NCI-H524 (cell line): ENCODE measurements at places on chromosomes 7 and 10.
A peak's percentile ranks its signal among the peaks of the same experiment; 100 is the strongest.

DNA sequence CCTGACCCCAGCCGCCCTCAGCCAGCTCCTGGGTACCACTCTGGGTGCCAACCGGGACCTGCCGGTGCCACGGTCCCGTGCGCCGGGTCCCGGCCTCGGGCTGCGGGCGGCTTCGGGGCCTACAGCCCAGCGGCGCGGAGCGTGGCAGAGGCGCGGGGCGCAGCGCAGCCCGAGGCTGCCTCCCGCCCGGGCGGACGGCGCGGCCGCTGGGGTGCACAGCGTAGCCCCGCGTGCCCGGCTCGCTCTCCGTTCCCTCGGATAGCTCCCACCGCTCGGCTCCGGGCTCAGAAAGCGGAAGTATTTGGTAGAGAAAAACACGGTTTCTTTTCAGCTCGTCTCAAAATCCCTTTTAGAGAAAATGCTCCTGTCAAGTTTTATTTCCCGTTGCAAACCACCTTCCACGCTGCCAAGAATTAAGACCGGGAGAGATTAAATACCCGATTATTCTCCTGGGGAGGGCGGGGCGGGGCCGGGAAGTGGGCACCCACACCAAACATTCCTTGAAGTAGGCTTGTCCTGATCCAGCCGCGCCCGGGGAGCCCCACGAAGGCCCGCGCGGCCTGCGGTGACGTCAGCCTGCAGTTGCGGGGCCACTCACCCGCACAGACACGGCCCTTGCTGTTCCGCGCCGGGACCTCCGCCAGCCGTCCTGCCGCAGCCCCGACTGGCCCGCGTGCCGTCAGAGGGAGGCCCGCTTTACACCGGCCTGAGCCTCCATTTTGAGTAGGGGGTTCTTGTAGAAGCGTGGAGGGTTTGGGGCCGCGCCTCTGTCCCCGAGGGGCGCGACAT, 7.2 kb downstream of the HOXA13 start:
- no peak for DNase-seq

- DNase-seq = no peak
Observed at GRCh38 chr7:76347710-76348109, 11.1 kb downstream of the YWHAG start.

DNA sequence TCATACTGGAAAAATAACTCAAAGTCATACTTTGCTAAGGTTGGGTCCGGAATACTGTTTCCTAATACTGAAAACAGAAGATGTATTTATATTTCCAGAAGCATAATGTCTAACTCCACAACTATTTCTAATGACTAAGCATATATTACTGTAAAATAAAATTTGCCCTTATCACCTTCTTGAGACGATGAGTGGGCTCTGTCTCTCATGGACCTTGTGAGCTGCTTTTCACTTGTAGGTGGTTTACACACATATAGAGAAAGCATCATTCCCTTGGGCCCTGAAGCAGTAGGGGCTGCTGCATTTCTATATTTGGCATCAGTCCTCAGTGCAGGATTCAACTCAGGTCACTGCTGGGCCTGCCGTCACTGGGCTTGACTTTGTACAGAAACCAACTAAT, 10.7 kb upstream of the FAM13C start:
- DNase-seq = no peak

DNA sequence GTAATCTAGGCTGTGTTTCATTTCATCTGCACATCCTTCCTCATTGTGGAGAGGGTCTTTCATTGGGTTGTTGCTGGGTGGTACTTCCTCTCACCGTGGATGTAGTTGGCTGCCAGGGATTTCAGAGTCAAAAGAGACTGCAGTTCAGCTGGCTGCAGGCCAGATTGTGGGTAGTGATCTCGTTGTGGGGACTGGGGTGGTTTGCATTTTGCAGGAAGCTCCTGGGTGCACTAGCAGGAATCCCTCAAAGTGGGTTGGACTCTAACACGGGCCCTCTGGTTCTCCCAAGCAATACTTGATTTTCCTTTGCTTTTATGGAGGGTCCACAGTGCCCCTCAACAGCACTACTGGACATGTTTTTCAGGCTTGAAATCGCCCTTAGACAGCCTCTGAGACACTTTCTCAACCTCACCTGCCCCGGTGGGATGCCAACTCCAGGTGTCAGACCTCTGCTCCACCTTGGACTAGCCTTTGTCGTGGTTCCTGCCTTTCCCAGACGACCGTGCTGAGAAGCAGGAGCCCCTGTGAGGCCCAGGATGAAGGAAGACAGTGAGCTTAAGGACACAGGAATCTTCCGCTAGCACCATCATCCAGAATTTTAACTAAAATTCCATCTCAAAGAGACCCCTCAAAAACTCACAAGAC, 23.9 kb upstream of the ZNF273 start:
- DNase-seq = no peak

- no peak for DNase-seq
Observed at GRCh38 chr10:4267086-4267773, 482.2 kb upstream of the KLF6 start.

- no peak for DNase-seq
Observed at GRCh38 chr7:83547526-83547925, 101.4 kb downstream of the SEMA3E start.

DNA sequence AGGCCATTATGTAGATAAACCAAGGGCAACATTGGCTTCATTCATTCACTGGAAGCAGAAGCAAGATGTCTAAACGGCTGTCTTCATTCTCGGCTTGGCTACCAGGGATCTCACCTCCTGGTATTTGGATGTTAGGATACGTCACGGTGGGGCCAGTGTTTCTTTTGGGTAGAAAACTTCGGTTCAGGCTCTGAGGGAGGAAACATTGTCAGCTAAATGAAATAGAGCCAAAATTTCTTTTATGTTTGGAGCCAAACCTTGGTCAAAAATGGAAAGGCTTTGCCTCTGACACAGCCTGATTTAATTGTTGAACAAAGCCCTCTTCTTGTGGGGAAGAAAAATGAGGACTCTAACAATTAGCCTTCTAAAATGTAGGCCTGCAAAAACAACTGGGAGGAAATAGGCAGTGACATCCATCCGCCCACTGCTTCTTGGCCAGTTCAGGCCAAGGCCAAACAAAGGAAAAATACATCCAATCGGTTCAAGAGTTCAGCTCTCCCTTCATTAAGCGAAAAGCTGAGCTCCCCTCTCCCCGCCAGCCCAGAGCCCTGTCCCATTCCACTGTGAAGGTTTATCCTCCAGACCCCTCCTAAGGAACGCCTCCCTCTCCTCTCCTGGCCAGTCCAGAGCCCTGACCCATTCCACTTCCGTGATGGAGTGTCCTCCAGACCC, 44.4 kb downstream of the PFKFB3 start:
- DNase-seq = no peak

DNA sequence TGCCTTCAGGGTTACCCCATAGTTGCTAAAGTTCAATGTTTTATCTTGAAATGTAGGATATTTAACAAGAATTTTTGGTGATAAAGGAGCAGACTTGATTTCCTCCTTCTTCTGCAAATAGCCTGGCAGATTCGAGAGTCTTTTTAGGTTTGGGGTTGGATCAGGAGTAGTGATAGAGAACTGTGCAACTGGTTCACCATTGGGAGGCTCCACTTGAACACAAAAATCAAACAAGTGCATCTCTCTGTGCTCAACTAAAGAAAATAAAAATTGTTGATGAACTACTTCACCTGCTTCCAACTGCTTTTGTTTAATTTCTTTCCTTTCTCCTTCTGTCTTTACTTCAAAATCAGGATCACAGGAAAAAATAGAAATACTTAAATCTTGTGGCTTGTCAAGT, 58.5 kb downstream of the MACC1 start:
- no peak for DNase-seq

DNA sequence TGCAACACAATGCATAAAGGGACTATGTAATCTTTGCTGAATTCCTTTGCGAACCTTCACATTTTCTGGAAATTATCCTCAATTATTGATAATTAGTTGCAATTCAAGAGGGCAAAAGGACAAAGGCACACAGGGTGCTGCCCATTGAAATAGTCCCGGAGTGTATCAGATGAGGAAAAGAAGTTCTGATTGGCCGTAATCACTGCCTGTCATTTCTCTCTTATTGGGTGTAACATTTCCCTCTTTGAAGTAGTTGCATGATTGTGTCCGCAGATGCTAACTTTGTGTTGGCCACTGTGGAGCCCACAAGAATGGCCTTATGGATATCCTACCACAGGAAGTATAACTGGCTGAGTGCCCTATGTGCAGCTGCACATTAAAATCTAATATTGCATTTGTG, 35.1 kb upstream of the TAS2R16 start:
- DNase-seq = no peak

DNA sequence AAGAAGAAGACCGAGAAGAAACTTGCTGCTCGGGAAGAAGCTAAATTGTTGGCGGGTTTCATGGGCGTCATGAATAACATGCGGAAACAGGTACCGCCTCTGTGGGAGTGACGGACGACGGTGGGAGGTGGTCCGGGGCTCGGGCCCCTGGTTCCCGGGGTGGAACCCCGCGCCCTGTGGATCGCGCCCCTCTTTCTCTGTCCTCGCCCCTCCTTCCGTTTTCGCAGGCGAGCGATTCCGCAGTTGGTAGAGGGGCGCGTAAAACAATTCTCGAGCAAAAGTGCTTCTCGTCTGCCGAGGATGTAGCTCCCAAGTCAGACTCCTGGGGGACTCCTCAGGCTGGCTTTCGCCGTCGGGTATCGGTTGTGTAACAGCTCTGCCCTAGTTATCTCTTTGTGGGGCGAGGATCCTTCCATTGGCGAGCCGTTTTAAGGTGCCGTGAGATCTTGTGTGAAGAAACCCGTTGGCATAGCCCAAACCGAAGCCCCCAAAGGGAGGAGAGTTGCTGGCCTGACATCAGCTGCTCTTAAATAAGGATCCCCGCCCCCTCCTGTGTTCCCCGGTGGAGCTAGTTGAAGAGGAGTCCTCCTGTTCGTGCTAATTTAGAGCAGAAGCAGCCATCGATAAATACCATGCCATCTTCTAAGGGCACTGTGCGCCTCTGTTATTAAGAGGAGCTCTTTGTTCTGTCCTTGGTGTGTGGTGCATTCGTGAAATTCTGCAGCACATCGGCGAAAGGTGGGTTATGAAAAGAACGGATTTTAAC, 655 bp downstream of the KLHL7 start:
- DNase-seq = peak; percentile 63

- DNase-seq = no peak
Observed at GRCh38 chr10:29627201-29628132, 7.3 kb downstream of the SVIL start.

- DNase-seq = no peak
Observed at GRCh38 chr7:133625046-133625445, 372.2 kb downstream of the EXOC4 start.

GRCh38 chr10:93071674-93072224, 1.9 kb upstream of the CYP26A1 start:
- DNase-seq = no peak

- DNase-seq = no peak
Observed at GRCh38 chr10:7558036-7558435, 108.7 kb downstream of the ITIH5 start.

DNA sequence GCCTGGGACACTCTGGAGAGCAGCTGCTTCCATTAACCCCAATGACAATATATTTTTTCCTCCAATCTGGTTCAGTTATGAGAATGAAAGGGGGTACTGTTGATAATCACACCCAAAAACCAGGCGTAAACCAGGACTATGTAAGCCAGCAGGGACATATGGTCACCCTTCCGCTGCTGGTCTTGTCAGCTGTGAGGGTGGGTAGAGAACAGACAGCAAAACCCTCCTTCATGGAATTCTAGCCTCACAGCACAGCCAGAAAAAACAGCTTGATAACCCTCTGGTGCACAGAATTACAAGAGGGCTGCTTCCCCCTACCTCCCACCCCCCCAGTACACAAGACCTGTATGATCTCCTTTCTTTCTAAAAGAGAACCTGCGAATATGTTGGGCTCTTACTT, 368.8 kb upstream of the ZMIZ1 start:
- DNase-seq = no peak

DNA sequence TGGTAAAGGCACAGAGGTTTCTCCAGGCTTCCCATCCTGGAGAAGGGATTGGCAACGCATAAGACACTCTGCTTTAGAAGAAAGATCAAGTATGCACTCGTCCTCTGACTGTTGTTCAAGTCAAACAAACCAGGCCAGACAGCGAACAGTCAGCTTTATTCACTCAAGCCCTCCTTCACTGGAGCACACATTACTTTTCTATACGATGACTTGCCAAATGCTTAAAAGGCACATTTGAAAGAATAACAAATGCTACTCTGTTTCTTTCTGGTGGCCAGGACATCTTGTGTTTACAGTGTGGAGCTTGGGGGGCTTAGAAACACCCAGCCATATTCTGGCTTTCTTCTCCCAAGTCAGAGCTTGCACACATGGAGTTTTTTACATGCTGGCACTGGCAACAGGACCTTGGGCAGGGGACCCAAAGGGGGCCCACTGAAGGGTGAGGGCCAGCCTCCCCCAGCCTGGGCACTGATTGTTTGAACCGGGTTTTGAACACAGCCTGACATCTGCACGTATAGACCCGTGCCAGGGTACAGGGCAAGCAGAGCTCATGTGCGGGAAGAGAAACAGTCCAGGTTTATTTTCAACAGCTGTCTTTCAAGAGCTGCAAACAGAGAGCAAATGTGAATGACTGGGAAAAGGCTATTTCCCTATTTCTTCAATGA, 33.3 kb upstream of the FGFR2 start:
- no peak for DNase-seq

GRCh38 chr10:70758757-70759514, 26.2 kb downstream of the TBATA start:
- DNase-seq = no peak

- peak; percentile 65 for DNase-seq
Observed at GRCh38 chr10:101028446-101029337, 2.2 kb downstream of the PDZD7 start.

DNA sequence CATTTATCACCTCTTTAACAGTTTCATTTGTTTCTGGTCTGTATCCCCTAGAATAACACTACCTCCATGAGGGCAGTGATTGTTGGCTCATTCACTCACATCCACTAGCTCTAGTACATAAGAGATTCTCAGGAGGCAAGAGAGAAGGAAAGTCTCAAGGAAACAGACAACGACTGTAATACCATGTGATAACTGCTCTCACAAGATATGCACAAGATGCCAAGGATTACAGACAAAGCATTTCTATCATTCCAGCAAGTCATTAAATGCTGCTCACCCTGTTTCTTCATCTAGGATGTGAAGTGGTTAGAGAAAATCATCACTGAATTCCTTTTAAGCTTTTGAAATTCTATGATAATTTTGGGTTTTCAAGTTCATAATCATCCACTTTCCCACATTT, 115.3 kb downstream of the HIBADH start:
- no peak for DNase-seq

DNA sequence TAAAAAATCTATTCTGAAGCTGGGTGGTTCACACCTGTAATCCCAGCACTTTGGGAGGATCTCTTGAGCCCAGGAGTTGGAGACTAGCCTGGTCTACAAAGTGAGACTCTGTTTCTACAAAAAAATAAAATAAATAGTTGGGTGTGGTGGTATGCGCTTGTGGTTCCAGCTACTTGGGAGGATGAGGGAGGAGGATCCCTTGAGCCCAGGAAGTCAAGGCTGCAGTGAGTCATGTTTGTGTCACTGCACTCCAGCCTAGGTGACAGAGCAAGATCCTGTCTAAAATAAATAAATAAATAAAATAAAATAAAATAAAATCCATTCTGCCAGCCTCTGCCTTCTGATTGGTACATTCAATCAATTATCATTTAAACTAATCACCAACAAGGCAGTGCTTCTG, 17.5 kb downstream of the ZNF33A start:
- DNase-seq = no peak

GRCh38 chr10:21300551-21300950, 224.9 kb downstream of the SKIDA1 start:
- DNase-seq = no peak
